ENCODE measurements at places on chromosomes 11 and 22.

DNA sequence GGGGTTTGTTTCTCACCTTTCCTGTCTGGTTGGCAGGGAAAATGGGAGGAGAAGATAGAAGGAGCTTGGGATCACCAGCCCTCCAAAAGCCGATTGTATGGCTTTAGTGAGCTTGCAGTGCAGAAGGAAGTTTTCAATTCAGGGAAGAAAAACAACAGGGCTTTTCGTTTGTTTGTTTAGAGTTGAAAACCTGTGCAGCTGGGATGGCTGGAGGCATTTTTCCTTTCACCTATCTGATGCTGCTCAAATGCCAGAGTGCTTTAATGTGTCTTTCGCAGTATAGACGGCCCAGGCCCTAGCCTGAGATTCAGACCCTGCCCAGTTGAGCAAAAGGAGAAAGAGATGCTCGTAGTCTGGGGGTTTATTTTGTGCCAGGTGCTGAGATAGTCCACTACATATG, 87.9 kb downstream of the INSC start:
- no peak for DNase-seq

GRCh38 chr11:46901156-46901555, 17.2 kb downstream of the LRP4 start:
- DNase-seq: no peak

DNA sequence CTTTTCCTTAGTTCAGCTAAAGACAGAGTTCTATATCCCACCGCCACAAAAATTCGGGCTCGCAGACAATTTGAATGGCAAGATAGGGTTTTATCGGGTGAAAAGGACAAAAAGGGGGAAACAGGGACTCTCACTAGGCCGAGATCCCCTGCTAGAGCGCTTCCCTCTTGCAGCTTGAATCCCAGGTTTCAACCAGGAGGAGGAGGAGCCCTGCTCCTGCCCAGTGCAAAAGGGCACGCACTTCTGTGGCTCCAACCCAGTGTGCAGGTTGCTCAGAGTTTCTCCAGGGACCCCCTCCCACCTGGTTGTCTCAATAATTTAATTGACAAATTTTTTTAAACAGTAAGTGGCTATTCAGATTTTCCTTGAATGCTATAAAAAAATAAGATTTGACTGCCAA, 152.6 kb upstream of the LUZP2 start:
- DNase-seq: no peak

- DNase-seq: no peak
These were observed 71.7 kb upstream of the DRD2 start for GRCh38 chr11:113546757-113547507.

Measured in stimulated activated CD8-positive, alpha-beta memory T cell treated with anti-CD3 and anti-CD28 coated beads, Interleukin-4, amount 100 ng/mL, for 1 hour (primary cell).